Fibroblast of pulmonary artery (primary cell): ENCODE measurements at places on chromosomes 6 and 20.
A peak's percentile ranks its signal among the peaks of the same experiment; 100 is the strongest.

- DNase-seq = peak; percentile 36
Measured at GRCh38 chr6:119978274-119978889, 628.8 kb upstream of the MAN1A1 start.

DNA sequence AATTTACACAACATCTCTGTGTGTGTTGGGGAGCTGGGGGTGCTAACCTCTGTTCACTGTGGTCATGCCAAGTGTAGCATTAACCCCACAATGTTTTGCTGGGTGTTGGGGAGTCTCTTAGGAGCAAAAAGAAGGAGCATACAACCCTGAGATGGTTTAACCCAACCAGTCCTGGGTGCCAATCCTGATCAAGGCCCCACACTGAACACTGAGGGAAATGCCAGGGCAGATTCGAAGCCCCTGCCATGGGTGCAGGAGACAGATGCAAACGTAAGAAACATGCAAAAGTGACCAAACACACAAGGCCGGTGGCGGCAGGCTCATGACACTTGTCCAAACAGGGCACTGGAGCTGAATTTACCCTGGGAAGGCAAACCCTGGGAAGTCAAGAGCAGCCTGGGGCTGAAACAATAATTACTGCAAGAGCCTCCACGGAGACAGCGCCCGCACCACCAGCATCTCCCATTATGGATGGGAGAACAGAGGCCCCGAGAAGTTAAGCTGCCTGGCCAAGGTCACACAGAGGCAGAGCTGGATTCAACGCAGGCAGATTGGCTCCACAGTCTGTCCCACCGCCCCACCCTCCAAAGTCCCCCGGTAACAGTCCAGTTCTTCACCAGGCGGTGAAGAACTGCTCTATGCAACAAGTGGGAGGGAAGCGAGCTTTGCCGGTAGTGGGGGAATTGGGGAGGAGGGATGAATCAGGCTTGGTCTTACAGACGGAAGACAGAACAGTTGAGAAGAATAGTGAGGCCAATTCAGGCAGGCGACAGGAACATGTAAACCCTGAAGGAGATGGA, 8.5 kb downstream of the ACSS1 start:
- no peak for DNase-seq

DNA sequence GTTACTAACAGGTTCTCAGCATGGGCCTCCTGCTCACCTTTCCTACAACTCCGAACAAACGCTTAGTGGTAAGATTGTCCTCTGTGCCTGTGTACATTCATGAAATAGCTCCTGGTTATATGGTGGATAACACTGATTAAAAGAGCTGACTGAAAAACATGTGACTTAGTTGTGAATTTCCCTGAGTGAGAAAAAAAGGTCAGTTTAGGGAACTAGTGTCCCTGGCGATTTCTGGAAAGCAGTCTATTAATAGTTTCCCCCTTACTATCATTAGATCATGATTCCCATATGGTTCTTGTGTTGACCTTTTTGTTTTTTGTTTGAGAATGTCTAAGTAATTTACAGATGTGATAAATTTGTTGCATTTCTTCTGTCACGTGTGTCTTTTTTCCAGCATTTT, 15.6 kb downstream of the SNRPC start:
- DNase-seq = no peak

DNA sequence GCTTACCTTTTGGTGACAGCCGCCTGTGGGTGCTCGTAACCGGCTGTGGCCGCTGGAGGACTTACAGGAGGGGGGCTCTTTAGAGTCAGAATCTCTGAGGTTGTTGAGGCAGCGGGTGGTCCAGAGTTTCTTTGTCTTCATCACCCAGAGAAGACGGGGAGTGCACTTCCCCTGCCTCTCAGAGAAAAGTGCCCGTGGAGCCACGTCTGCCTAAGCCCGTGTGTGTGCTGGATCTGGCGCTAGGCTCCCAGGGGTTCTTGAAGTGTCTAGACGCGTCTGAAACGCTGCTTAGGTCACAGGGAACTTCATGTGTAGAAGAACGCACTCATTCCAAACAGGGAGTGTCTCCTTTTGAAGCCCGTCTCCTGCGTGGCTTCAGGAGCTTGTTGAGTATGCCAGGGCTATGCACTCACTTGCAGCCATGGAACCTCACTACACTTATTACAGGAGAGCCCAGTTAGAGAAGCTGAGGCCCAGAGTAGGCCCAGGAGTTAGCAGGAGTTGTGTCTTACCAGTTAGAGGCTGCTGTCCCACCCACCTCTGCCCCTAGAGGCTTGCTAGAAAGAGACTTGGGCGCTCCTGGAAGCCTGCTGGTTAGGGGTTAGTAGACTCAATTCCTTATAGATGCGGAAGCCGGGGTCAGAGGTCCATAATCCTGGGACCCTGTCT, 1.3 kb downstream of the LSM14B start:
- DNase-seq = peak; percentile 44

DNA sequence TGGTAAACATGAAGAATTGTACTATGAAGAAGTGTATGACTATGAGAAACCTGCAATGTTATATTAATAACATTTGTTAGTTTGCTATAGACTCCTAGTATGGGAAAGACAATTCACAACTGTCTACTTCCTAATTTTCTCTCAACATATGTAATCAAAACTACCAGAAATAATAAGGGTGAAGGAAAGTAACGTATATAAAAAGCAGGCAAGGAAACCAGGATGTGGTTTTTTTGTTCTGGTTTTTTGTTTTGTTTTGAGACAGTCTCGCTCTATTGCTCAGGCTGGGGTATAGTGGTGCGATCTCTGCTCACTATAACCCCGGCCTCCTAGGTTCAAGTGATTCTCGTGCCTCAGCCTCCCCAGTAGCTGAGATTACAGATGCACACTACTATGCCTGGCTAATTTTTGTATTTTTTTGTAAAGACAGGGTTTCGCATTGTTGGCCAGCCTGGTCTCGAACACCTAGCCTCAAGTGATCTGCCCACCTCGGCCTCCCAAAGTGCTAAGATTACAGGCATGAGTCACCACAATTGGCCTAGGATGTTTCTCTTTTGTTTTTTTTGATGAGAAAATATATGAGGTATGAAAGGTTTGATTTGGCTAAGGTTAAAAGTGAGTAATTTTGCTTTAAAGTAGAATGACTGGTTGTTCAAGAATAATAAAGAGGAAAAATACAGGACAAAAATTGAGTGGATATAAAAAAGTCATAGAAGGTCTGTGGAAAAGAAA, 83.1 kb downstream of the PTCHD4 start:
- DNase-seq = no peak

- DNase-seq = no peak
Measured at GRCh38 chr6:167090171-167090570, 32.7 kb upstream of the CCR6 start.

DNA sequence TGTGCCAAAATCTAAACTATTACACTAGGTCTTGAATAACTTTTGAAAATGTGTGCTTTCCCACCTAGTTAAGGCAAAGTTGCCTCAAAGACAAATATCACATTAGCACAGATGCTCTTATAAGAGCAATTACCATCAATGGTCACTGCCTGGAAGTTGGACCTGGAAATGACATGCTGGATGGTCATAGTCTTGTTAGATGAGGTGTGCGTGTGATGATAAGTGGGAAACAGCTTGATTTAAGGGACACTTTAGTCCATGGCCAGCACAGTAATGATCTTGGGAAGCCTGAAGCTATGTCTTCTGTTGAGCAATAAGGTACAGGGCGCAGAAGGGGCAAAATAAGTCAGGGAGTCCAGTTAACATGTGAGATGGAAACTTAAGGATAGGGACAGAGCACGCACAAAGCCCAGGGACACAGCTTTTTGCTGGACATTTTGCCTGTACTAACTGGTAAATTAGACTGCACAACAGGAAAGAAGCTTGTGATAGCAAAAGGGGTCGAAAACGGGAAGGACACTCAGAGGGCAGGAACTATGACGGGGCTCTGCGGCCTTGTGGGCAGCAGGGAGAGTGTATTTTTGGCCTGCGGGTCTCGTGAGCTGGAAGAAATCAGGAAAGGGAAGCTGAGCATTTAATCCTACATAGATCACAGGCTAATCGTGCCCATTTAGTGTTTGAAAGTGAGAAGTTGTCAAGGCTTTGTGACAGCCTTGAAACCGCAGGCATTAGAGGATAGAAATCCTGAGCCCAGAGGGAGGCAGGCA, 66.7 kb upstream of the BMP2 start:
- DNase-seq = no peak

GRCh38 chr6:163432300-163432699, 17.8 kb downstream of the QKI start:
- DNase-seq = no peak

GRCh38 chr6:161533266-161533665, 259.4 kb upstream of the AGPAT4 start:
- no peak for DNase-seq

- peak; percentile 87 for DNase-seq
Measured at GRCh38 chr20:8431538-8432434, 299.7 kb downstream of the PLCB1 start.

DNA sequence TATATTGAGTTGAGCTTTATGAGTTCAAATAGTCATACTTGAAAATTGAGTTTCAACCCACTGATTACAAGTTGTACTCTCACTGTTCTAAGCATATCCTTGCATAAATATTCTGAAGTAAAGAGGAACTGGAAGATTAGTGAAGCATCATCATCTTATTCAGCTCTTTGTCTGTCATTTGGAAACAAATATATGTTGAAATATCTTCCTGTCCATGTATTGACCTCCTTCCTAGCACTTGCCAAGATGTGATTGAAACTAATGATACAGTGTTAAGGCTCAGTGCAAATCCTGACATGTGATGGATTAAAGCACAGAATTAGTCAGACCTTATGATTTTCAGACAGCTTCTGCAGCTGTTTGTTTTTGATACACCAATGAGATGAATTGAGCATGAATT, 434.3 kb downstream of the TBC1D32 start:
- no peak for DNase-seq

DNA sequence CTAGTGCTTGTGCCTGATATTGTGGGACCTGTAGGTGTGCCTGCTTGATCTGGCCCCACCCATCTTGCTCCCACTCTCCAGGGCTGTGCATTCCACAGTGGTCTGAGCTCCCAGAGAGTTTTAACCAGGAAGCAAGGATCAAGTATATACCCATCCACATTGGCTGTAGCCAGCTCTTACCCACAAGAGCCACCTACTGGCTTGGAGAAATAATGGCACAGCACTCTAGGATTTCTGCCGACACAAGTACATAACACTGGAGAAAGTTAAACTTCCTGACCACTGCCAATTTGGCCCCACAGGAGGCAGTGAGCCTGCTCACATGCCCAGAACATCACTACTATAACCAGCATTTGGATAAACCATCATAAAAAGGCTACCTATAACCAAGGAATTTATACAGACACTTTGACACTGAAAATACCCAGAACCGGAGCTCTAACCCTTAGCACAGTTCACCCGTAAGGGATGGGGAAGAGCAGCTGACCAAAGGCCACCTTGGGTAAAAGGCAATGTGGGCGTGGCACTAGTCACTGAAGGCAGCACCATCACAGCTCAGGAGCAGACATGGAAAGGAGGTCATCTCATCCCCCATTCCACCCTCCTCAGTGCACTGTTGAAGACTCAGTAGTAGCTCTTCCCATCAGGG, 440.4 kb downstream of the BTBD3 start:
- peak; percentile 42 for DNase-seq

- DNase-seq = no peak
Measured at GRCh38 chr20:18190338-18191233, 52.9 kb downstream of the KAT14 start.

DNA sequence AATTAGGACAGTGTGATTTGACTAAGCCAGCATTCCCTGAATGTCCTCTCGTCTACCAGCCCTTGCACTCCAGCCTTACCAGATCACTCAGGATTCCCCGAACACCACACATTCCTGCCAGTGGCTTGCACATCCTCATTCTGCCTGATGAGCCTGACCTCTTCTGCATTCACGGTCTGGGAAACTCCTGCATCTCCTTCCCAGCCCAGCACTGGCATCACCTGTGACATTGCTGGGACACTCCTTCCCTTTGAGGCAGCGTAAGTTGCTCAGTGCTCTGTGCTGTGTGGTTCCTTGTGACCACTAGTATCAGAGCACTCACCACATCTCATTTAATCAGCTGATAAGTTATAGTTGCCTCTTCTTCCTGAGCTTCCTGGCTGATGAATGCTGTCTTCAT, 17.3 kb downstream of the NCOA7 start:
- no peak for DNase-seq

DNA sequence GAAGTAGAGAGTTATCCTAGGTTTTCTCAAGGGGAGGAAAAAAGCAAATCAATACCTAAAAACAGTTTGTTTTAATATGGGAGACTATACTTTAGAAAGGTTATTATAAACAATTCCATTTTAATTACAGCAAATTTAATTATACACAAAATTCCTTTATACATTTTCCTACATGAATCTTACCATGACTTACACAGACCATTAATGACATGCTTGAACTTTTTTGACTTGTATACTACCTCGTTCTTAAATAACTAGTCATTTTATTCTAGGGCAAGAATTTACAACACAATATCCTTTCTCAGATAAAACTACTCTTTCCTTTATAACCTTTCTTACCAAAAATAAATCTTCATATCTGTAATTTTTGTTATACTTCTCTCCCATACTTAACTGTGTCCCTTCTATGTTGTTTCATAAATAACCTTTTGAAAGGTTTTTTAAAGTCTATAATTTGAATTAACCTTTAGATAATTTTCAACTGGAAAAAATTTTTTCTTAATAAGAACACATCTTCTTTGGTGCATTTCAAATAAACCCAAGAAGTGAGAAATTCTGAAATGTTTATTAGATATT, 729.4 kb downstream of the TENT5A start:
- DNase-seq = peak; percentile 1

- no peak for DNase-seq
Measured at GRCh38 chr6:158558415-158559306, 1.2 kb upstream of the TMEM181 start.
